CD4-positive, alpha-beta T cell (primary cell): ENCODE measurements at places on chromosomes 1 and 21. TPM values are rescaled to one million over a fixed set of nuclear protein-coding genes. Genes with fewer than 3 reads are reported as not detected.

- no peak for DNase-seq
Observed at GRCh38 chr1:166675213-166675612, 164.1 kb upstream of the POGK start.

DNA sequence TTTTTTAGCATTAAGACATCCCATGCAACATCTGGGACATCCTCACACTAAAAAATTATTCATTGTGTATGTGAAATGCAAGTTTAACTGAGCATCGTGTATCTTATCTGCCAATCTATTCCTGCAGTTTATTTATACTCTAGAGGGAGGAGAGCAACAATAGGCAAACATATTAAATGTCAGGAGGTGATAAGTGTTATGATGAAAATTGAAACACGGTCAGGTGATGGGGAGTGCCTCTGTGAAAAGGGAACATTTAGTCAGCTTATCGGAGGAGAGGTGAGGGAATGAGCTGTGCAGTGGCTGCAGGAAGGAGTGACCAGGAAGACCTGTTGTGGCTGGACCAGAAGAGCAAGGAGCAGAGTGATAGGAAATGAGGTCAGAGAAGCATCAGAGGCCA lies 775 bp upstream of the EFCAB14 start:
- DNase-seq: no peak

- DNase-seq: no peak
Observed at GRCh38 chr1:191699343-191699742, 458.9 kb upstream of the RGS18 start.

GRCh38 chr1:154857022-154857421 lies 13.1 kb downstream of the KCNN3 start:
- no peak for DNase-seq

- no peak for DNase-seq
Observed at GRCh38 chr21:45168522-45168921, 94.1 kb downstream of the ADARB1 start.

DNA sequence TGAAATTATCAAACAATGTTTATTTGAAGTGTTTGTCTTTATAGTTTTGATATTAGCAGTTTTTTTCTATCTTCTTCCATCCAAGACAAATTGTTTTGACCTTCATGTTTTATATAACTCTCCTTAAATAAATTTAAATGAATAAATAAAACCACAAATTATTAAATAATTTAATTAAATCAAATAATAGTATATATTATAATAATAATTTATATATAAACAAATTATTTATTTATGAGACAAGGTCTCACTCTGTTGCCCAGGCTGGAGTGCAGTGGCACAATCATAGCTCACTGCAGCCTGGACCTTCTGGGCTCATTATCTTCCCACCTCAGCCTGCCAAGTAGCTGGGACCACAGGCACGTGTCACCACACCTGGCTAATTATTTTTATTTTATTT lies 12.4 kb upstream of the PWP2 start:
- no peak for DNase-seq

DNA sequence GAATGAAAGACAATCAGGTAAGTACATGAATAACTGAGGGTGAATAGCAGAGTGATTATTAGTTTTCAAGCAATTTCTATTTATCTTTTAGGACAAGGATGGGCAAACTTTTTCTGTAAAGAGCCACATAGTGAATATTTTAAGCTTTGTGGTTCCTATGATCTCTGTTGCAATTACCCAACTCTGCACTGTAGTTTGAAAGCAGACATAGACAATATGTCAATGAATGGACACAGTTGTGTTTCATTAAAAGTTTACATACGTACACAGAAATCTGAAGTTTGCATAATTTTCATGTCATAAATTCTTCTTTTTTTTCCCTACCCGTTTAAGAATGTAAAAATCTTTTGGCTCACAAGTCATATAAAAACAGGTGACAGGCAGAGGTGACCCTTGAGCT lies 71.4 kb downstream of the ZNF281 start:
- DNase-seq: no peak

DNA sequence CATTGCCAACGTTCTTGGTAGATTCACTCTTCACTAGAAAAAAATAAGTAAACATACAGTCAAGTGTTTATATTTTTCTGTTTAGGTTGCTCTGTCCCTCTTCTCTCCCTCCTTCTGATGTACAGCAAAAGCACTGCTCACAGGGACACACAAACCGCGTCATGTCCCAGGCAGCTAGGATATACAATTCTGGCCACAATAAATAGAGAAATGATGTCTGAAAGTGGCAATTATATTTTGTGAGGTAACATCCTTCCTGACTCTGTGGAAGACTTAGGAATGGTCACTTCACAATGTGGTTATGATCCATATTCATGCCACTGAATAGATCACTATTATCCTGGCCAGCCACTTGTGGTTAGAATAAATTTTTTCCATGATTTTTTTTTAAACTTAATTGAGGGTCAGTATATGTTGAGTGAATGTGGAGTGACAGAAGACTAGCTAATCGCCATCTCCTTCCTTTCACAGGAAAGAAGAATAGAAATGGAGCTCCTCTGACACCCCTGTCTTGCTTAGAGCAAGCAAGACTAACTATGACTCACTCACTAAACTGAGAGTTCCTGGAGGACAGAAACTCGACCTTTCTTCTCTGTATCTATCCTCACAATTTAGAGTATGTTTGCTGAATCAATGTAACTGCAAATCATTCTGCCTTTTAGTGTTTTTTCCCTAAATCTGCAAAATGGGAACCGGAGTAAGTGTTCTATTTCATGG lies 54.0 kb downstream of the ZNHIT6 start:
- no peak for DNase-seq

DNA sequence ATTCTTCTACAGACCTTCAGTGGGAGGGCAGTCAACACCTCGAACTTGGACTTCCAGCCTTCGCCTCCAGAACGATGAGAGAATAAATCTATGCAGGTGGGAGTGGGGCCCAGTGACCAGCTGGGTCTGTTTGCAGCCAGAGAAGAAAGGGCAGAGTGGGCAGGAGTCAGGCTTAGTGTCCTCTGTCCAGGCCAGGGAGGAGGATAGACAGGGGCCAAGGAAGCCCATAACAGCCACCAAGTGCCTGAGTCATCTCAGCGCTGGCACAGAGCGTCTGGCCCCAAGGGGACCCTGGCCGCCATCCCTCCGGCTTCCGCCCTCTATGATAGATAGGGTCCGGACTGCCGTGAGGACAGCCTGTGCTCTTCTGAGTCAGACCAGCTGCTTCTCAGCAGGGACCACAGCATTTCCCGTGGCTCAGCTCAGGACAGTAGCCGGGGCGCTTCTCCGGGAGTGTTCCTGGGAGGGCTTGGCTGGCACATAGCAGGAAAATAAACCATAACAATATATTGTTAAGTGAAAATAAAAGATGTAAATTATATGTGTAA lies 133.1 kb upstream of the C1orf174 start:
- DNase-seq: no peak

DNA sequence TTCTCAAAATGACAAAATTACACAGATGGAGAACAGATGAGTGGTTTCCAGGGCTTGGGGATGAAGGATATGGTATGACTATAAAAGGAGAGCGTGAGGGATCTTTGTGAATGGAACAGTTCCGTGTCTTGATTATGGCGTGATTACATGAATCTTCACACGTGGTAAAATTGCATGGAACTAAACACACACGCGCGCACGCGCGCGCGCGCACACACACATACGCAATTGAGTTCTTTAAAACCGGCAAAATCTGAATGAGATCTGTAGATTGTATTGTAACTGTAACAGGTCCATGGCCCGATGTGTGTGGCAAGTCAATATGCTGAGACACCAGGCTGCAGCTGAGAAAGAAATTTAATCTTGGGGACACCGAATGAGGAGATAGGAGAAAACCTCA lies 11.1 kb upstream of the LRRN2 start:
- DNase-seq: no peak

DNA sequence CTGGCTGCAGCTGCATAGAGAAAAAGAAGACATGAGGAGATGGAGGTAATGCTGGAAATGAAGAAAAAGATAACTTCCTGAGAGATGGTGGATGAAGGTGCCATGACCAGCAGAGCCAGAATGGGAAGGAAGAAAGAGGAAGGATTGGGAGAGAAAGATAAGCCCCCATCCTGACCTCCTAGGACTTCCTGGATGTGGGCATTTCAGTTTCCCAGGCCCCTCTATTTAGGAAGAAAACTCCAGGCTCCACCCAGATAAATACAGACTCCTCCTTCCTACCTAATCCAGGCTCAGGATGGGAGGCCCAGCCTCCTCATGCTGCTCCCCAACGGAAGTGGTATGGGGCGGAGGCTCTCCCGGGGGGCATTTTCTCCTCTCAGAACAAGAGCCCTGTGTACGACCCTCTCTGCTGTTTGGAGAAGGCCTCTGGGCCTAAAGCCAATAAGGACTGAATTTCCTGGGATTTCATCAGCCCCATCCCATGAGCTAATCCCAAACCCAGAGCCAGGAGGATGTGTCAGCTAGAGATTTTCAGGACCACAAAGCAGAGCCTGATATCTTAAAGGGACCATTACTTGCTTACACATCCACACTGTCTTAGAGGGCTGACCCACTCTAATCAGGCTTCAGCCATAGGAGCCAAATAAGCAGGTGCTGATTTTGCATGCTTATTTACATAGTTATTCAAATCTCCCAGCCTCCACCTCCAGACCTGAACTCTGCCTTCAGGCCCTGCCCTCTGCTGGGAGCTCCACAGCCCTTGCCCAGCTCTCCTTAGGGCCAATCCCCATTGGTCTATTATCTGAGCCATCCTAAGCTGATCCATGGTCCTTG lies 5.1 kb upstream of the ARHGEF2 start:
- DNase-seq: no peak

DNA sequence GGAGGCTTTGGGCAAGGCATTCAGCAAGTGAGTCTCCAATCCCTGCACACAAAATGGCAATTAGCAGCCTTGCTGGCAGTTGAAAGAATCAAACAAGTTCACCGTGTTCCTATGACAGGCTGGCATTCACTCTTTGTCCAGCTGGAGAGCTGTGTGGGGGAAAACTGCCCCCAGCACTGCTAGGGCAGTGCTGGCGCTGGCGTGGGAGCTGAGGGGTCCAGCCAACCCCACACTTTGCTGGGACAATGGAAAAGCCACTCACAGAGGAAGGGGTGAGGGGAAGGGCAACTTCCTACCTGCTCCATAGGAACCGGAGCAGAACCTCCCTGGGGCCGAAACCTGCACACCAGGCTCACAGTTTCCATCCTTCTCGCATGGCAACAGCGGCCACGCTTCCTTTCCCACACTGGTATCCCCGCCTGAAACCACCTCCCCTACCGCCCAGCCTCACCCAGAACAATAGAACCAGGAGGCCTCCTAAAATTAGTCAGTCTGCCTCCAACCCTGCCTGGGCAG lies 26.7 kb upstream of the KCNN3 start:
- no peak for DNase-seq

GRCh38 chr21:41166884-41167283 lies 1.1 kb upstream of the BACE2 start:
- no peak for DNase-seq

GRCh38 chr1:47276850-47277249 lies 37.1 kb downstream of the STIL start:
- no peak for DNase-seq

DNA sequence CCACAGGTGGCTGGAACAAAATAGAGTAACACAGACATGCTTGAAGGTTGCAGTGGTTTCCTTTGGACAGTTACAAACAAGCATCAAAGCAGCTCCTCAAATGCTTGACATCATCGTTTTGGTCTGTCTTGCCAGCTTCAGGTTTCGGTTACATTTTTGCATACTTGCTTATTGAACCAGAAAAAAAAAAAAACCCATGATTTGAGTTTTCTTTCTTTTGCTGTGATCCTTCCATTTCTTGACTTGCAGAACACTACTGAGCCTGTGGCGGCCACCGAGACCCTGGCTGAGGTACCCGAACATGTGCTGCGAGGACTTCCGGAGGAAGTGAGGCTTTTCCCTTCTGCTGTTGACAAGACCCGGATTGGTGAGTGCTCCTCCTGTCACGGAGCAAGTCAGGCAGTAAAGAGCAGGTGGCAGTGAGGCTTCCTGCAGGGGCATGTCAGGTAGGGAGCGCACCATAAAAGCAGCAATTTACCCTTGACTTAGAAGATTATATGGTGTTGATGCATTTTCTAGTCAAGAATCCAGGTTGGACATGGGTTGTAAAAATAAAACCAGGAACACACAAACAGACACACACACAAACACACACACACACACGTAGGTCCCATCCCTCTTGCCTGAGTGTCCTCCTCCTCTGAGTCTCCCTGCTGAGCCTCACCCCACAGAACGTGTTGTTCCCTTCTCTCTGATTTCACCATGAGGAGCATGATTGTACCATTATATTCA lies 30.9 kb downstream of the PRDM2 start:
- peak; percentile 84 for DNase-seq

GRCh38 chr1:235330918-235331285 lies 2.5 kb downstream of the GGPS1 start:
- no peak for DNase-seq

DNA sequence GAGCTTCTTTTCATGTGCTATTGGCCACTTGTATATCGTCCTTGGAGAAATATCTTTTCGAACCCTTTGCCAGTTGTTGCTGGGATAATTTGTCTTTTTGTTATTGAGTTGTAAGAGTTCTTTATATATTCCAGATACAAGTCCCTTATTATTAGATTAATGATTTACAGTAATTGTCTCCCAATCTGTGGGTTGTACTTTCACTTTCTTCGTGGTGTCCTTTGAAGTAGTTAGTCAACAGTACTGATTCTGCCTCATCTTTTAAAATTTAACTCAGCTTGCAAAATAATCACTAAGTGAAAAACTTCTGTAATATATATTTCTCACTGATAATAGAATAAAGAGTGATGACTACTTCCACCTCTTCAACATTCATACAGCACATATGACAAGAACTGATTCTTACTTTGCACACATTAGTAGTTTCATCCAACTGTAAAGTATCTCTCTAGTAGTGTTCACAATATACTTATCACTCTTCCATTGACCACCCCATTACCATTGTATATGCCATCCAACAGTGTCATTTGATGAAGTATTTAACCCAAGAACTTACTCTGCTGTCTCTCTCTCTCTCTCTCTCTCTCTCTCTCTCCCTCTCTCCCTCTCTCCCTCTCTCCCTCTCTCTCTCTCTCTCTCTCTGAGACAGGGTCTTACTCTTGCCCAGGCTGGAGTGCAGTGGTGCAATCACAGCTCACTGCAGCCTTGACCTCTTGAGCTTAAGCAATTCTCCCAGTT lies 104.2 kb upstream of the DMRTA2 start:
- no peak for DNase-seq

GRCh38 chr1:53547231-53547790 lies 88.1 kb downstream of the DMRTB1 start:
- no peak for DNase-seq

MEGF6 gene
- total RNA-seq: 57.5 TPM

CFHR1 gene
- total RNA-seq: not detected

C1orf232 gene
- total RNA-seq: not detected

COA6 gene
- total RNA-seq: 10.0 TPM

GBP6 gene
- not detected for total RNA-seq

CD1C gene
- total RNA-seq: 0.49 TPM

SOD1 gene
- 158 TPM for total RNA-seq

CAPZB gene
- total RNA-seq: 173 TPM
